ENCODE measurements at places on chromosomes 7 and 10.

DNA sequence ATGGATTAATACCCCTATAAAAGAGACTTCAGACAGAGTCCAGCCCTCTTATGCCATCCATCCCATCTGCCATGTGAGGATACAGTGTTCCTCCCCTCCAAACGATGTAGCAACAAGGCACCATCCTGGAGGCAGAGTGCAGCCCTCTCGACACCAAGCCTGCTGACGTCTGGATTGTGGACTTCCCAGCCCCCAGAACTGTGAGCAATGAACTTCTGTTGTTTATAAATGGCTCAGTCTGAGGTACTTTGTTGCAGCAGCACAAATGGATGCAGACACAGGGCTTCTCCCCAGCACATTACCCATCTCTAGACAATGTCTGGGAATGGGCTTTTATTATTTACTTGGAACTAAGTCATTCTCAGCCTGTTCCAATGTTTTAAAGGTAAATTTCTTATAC lies 195.6 kb downstream of the WDR37 start:
- DNase-seq, result no peak

- DNase-seq, result no peak
These were observed 168.9 kb downstream of the CSTF2T start for GRCh38 chr10:51530541-51530940.

DNA sequence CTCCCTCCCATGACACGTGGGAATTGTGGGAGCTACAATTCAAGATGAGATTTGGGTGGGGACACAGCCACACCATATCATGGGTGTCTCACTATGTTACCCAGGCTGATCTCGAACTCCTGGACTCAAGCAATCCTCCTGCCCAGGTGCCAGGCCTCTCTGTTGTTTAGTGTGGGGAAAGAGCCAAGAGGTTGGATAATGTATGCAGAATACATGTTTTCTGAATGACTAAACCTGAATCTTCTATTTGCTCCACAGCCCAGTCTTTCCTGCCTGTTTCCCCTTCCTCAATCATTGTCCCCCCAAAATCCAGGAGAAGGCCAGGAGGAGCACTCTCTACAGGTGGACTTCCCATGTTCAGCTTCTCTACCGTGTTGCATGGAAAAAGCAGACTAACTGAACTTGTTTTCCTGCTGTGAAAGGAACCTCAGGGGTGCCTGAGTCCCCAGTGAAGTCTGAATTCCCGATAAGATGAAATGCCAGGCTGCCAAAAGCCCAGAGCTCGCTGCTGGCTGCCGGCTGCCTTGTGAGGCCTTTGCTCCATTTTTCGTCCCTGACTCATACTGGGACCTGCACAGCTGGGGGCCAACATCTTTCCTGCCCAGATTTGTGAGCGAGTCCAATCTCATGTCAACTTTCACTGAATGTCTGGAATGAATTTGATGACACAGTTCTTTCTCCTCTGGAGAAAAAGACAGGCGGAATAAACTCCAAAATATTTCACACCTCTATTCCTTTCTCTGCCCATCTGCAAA lies 588.0 kb downstream of the CALN1 start:
- DNase-seq, result no peak

GRCh38 chr7:102935450-102936115 lies 22.8 kb downstream of the LRRC17 start:
- DNase-seq, result no peak

DNA sequence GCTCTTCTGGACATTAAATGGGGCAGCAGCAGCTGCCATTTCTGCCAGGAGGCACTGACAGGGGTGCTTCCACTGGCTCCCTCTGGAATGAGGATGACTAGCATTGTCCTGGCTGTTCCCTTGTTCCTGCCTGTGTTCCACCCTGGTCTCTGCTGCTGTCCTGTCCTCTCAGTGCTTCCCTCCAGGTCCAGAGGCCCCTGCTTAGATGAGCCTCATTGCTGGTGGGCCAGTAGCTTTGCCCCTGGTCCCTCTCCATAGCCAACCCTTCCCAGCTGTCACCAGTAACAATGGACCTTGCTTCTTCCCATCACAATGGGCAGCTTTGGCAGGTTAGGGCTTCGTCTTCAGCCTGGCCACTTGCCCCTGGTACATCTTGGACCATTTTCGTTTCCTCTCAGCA lies 561.1 kb downstream of the TCERG1L start:
- DNase-seq, result no peak

- no peak for DNase-seq
These were observed 27.0 kb downstream of the PDLIM1 start for GRCh38 chr10:95263864-95264226.

DNA sequence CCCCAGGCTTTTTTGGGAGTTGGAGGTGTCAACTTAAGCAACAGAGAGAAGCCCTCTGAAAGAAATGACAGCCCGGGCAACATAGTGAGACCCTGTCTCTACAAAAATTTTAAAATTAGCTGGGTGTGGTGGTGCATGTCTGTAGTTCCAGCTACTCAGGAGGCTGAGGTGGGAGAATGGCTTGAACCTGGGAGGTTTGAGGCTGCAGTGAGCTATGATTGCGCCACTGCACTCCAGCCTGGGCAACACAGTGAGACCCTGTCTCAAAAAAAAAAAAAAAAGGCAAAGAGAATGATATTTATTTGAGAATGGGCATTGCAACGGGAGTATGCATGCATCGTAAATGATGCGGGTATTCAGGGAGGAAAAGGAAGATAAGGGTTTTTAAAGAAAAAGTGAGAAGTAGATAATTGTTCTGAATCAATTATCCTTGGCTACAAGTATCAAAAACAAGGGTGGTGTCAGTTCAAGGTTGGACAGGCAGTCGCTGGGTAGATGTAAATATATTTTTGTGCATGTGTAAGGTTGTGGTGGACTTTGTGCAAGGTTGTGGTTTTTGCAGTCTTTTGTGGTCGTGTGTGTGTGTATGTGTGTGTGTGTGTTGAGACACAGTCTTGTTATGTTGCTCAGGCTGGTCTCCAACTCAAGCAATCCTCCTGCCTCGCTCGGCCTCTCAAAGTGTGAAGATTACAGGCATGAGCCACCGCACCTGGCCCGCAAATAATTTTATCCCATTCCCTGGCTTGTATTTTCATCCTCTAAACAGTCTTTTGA lies 65.6 kb downstream of the COL26A1 start:
- DNase-seq, result no peak

- DNase-seq, result no peak
These were observed 17.2 kb upstream of the PSMG3 start for GRCh38 chr7:1586827-1587705.

DNA sequence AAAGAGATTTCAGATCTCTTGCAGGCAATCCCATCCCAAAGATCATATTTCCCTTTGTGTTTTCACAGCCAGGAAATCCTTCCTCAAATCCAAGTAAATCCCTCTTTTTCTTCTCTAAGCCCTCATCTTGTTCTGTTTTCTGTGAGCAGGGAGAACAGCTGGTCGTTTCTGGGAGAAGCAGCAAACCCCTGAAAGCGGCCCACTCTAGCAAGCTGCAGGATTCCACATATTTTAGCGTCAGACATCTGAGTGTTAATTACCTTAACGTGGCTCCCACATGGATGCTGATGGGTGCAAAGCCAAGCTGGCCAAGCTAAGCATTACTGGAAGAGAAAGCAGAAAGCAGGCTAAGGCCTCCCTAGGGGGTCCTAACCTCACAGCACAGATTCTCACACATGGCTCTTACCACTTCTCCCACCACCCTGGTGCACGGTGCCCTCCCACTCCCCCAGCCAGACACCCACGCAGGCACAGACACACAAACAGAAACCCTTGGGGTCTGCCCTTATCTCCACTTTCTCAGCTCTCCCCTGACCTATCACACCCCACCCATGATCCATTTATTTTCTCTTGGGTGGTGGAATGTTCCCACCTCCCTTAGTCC lies 551.0 kb upstream of the AUTS2 start:
- no peak for DNase-seq

DNA sequence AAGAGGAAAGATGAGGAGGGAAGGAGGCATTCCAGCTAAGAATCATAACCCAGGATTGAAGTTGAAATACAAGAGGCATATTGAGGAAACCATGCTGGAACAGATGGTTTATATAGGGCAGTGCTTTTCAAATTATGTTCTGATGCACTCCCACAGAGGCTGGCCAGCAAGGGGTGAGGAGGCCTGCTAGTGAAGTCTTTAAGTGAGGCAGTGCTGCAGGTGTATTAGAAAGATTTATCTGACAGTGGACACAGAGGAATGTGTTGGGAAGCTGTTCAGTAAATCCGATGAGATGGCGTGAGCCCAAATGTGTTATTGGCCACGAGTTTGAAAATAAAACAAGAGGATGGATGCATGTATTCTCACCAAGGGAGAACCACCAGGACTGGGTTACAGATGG lies 28.6 kb downstream of the REEP3 start:
- no peak for DNase-seq

GRCh38 chr7:17725821-17726220 lies 214.5 kb downstream of the SNX13 start:
- no peak for DNase-seq

- no peak for DNase-seq
These were observed at the start of gene ACTA2 for GRCh38 chr10:88952647-88953111. Gene ACTA2, minus strand, starts transcription at chr10:88952773. Its CDS starts 3,843 bp downstream, at chr10:88948930.

DNA sequence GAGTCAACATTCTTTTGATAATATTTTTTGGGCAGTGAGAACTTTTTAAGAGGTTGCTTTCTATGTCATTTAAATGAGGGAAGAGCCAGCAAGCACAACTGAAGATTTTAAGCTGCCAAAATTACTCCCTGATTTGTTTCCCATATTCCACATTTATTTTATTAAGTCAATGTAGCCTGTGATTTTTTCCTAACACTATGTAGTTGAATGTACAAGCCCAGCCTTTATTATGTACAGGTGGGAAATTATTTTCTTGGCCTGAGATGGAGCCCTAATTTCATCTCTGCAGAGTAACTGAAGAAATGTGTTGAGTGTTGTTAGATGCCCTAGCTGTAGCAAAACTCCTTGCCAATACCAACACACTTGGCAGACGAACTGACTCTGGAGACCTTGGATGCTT lies 83.1 kb upstream of the MINDY3 start:
- DNase-seq, result no peak

DNA sequence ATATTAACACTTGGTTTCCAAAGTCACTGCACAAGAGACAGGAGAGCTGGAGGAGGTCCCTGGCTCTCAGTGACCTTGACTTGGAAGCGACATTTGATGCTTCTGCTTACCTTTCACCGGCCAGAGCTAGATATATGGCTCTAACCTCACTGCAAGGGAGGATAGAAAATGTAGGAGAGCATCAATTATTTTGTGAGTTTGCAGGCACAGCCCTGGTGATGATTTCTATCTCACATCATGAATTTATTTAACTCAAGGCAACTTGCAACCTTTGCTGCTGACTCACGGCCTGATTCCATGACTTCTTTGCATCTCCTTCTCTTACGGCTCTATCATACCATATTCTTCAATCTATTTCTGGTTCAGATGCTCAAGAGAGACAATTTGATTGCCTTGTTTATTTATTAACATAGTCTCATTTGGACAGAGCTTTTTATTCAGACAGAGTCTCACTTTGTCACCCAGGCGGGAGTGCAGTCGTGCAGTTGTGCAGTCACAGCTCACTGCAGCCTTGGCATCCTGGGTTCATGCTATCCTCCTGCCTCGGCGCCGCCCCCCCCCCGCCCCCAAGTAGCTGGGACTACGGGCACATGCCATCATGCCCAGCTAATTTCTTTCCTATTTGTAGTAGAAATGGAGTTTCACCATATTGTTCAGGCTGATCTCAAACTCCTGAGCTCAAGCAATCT lies 196.0 kb downstream of the REEP3 start:
- DNase-seq, result no peak

DNA sequence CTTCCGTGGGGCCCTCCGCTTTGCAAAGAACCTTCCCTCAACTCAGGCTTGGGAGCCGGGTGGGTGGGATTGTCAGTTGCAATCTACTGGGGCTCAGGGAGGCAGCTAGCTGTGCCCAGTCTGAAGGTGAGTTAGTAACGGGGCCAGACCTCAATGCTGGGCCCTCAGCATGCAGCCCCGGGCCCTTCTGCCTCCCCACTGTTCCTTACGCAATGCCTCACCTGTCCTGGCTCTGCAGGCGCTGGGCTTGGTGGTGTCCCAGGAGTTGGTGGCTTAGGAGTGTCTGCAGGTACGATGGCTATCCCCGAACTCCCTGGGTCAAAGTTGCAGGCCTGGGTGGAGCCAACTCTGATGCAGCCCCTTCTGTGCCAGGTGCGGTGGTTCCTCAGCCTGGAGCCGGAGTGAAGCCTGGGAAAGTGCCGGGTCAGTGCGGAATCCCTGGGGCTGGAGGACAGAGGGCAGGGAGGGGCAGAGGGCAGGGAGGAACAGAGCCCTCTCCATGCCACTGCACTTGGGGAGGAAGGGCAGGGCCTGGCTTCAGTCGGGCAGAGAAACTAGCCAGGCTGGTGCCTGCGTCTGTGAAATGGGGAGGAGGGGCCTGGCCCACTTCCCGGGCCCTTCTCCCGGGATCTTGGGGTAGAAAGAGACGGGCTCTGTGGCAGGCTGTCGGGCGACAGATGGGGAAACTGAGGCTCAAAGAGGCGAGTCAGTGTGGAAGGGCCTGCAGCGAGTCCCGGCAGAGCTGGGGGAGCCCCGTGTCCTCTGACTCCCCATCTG lies 15.0 kb downstream of the ELN start:
- no peak for DNase-seq

DNA sequence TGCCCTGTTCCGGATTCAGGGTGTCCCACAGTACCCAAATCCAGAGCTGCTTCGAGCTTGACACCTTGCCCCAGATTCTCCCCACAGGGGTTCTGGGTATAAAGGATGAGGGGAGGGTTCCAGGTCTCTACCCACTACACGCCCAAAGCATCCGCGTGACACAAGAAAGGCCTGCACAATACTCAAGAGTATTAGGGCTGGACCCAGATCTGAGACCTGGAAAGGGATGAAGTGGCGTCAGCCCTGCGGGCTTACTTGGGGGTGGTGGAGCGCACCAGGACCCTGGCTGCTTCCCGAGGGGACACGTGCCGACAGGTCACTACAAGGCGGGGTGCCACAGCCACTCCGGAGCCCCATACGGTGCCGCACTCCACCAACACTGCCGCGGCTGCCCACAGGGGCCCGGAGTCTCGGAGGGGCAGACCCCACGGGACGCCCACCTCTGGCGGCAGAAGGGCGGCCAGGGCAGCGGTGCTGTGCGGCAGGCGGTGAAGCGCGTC lies 1.3 kb downstream of the TYSND1 start:
- no peak for DNase-seq

DNA sequence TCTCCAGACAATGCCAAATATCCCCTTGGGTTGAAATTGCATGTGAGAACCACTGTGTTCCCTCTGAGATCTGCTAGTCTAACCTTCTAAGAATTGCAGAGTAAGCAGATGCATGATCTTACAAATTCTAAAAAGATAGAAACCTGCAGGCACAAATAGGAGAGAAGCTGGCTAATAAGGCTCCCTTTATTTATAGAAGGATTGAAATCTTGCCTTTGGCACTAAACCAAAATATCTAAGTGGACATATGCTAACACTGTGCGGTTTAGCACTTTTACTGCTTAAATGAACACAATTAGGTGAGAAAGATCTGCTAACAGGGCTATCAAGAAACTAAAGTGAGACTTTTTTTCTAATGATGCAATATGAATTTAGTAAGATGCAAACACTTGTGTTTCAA lies 225.5 kb downstream of the DOCK4 start:
- no peak for DNase-seq

GRCh38 chr7:20064974-20065862 lies 152.0 kb downstream of the MACC1 start:
- DNase-seq, result no peak

- no peak for DNase-seq
These were observed 135.7 kb downstream of the LCOR start for GRCh38 chr10:96967847-96968246.

GRCh38 chr7:157784041-157784835 lies 447.4 kb downstream of the DNAJB6 start:
- no peak for DNase-seq

- no peak for DNase-seq
These were observed 29.5 kb downstream of the WASL start for GRCh38 chr7:123719197-123719721.

- DNase-seq, result no peak
These were observed 208.8 kb downstream of the STK31 start for GRCh38 chr7:23918856-23919255.

Measured in T-helper 1 cell (primary cell).